ENCODE measurements at places on chromosomes 6 and 20. TPM values are rescaled to one million over a fixed set of nuclear protein-coding genes. Genes with fewer than 3 reads are reported as not detected.

Gene PEX7
- 17.2 TPM for total RNA-seq

Gene IMPG1
- not detected for total RNA-seq

Gene DEFB132
- not detected for total RNA-seq

Gene CST2
- not detected for total RNA-seq

Gene C2
- 1.5 TPM for total RNA-seq

Gene CMTR1
- total RNA-seq = 38.2 TPM

Gene TSPO2
- not detected for total RNA-seq

Gene LHFPL5
- total RNA-seq = not detected

Gene POU5F1
- 5.6 TPM for total RNA-seq

Gene APOM
- 0.18 TPM for total RNA-seq

Gene PSORS1C2
- total RNA-seq = not detected

Gene NMBR
- not detected for total RNA-seq

Gene FOXQ1
- 0.63 TPM for total RNA-seq

GRCh38 chr20:33947709-33948295 lies 45.9 kb upstream of the RALY start:
- peak; percentile 53 for DNase-seq

- no peak for DNase-seq
Observed at GRCh38 chr6:163212123-163212522, 202.4 kb upstream of the QKI start.

GRCh38 chr6:98530732-98531131 lies 303.6 kb upstream of the POU3F2 start:
- DNase-seq = no peak

- DNase-seq = peak; percentile 21
Observed at GRCh38 chr6:38508894-38509293, 130.8 kb downstream of the BTBD9 start.

GRCh38 chr6:85361643-85362014 lies 88.3 kb upstream of the NT5E start:
- DNase-seq = no peak

- DNase-seq = no peak
Observed at GRCh38 chr6:117561128-117561527, 41.2 kb downstream of the GOPC start.

- no peak for DNase-seq
Observed at GRCh38 chr6:89955364-89955763, 61.1 kb downstream of the GJA10 start.

- DNase-seq = no peak
Observed at GRCh38 chr6:88884361-88884760, 79.1 kb downstream of the RNGTT start.

GRCh38 chr6:151180330-151181048 lies 59.3 kb upstream of the AKAP12 start:
- DNase-seq = no peak

- DNase-seq = no peak
Observed at GRCh38 chr6:143759666-143760065, 81.9 kb downstream of the PHACTR2 start.

DNA sequence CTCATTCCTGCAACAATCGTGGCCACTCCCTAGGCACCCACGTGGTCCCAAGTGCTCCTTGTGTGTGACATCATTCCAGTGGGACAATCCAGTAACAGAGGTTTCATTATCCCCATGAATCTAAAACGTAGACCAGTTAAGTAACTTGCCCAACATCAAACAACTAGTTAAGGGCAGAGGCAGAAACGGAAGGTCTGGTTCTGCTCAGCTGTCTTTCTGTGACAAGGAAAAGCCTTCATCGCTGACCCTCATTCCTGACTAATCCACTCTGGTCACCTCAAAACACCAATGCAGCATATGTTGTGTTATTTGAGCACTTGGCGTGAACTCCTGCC lies 261.4 kb upstream of the JARID2 start:
- DNase-seq = peak; percentile 56

- DNase-seq = no peak
Observed at GRCh38 chr6:166921570-166921969, 34.8 kb downstream of the RNASET2 start.

DNA sequence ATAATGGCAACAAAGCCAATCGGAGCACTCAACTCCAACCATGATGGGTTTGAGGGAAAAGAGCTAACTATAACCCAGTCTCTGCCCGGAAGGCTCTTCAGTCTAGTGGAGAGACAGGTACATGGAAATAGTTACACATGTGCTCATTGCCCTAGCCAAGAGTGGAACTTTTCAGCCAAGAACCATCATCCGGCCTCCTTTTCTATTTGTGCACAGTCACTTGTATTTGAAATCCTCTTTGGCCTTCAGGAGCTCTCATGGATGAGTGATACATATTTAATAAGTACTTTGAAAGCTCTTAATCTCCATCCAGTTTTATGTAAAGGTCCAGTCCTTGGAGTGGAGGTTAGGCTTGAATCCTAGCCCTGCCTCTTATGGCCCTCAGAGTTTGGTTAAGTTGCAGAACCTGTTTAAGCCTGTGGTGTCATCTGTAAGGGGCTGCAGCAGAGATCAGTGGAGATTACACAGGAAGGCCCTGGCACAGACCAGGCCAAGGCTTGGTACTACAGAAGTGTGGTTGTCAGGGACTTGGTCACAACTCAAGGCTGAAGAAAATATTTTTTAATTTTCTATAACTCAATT lies 72.3 kb upstream of the SMLR1 start:
- DNase-seq = no peak

DNA sequence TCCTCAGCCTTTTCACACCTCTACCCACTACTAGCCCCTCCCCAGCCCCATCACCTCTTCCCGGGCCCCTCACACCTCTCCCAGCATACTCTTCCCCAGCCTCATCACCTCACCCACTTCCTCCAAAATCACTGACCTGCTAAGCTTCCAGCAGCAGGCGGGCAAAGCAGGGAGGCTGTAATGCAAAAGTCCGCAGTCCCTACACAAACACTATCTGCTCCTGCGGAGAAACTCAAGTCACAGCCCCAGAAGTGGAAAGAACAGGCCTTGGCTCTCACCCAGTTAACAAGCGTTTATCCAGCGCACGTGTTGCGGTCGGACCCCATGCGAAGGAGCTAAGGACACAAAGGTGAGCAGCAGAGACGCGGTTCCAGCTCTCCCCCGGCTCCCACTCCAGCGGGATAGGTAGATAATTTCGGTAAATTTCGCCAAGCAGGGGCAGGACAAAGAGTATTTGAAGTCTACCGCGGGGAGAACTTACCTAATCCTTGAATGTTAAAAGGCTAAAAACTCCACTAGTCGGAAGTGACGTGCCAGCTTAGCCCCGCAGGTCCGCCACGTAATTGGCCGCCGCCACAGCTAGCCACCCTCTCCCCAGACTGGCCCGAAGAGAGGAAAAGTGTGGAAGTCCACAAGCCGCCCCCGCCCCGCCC lies 728 bp upstream of the TRIM39 start:
- DNase-seq = peak; percentile 77

- DNase-seq = no peak
Observed at GRCh38 chr6:35292494-35292893, 5.1 kb upstream of the DEF6 start.

GRCh38 chr6:136011475-136011874 lies 160.0 kb downstream of the PDE7B start:
- DNase-seq = no peak

GRCh38 chr6:32785781-32786533 lies 22.6 kb upstream of the HLA-DQB2 start:
- peak; percentile 67 for DNase-seq

- DNase-seq = peak; percentile 15
Observed at GRCh38 chr6:147065786-147066185, 138.4 kb upstream of the STXBP5 start.

DNA sequence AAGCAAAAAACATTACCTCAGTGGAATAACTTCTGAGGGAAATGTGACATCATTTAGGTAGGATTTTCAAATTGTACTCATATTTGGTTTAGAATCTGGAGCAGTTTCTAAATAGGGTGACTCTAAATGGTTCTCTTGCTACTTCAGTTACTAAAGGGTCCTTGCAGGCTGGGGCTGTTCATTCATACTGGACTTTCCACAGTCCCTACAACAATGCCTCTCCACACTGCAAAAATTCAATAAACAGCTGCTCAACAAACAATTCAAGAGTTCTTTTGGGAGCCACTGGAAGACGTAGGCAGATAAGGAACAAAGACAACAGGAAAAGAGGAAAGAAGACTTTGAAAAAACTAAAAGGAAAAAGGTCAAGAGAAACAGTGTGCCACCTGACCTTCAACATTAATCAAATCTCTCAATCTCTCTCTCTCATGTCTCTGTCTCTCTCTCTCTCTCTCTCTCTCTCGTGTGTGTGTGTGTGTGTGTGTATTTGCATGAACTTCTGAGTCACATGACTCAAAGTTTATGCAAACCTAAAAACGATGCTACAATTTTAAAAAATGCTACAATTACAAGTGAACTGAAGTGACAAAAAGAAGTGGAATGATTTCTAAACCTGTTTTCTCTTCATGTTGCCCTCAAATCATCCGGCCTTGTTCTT lies 14.5 kb downstream of the NOL7 start:
- no peak for DNase-seq

DNA sequence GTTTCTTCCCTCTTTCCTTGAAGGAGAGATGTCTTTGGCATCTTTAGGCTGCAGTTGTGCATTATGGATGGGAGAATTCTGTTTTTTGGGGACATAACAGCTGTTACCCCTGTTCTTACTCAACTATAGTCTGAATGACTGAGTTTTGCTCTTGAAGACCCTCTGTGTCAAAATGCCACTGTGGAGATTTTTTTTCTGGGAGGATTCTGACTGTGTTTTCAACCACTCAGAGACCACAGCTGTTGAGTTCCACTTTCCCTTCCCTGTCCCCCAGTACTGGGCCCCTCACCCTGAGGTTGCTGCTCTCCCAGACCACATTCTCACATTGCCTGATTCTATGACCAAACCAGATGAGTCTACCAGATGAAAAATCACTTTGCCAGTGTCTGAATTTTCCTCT lies 48.1 kb downstream of the NKX2-2 start:
- no peak for DNase-seq

DNA sequence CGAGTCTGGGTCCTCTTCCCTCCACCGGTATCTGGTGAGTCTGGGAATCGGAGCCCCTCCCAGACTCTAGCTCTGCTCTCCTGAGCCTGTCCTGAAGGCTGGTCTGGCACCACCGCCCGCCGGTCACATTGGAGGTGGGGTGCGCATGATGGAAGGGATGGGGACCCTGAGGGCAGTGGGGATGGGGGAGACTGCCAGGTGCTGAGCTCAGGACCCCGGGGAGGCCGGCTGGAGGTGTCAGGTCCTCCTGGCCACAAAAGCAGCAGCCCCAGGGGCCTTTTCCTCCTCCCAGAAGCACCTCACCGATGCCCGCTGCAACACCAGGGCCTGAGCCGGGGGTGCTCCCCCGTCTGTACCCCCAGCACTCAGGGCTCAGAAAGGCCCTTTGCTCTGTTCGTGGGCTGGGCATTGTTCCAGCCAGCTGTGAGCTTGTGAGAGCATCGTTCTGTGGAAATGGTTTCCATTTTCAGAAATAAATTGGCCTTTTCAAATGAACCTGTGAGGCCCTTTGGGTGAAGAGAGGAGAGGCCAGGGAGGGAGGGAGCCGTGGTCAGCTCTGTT lies 2.5 kb upstream of the NPBWR2 start:
- no peak for DNase-seq

- no peak for DNase-seq
Observed at GRCh38 chr6:105692613-105693215, 289.8 kb upstream of the PREP start.
